Suppressor macrophage treated with lipopolysaccharide for 4 hours (primary cell): ENCODE measurements at places on chromosomes 1 and 21.

GRCh38 chr1:203467550-203467921 is 8.1 kb upstream of the PRELP start:
- no peak for DNase-seq

- DNase-seq, result no peak
Measured at GRCh38 chr1:163821679-163822078, 499.9 kb downstream of the NUF2 start.

DNA sequence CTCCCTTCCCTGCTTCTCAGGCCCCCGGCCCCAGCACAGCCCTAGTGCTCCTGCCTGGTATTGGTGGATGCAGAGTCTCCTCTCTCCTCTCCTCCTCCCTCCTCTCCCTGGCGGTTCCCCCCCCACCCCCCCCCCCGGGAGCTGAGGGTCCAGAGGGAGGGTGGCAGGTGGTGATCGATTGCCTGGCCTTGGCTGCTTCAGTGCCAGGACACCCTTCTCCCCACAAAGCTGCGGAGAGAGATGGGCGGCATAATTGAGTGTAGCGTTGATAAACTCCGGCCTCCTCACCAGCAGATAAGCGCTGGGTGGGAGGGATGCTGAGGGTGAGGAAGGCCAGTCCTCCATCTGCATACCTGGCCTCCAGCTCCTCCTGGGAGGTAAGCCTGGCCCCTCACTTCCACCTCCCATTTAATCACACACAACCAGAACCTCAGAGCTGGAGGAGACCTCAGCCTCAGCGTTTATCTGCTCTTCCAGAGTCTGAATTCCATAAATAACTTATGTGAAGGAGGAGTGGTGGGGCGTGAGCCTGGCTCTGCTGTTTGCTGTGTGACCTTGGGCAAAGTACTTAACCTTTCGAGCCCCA is 60.8 kb downstream of the LRRN2 start:
- DNase-seq, result no peak

DNA sequence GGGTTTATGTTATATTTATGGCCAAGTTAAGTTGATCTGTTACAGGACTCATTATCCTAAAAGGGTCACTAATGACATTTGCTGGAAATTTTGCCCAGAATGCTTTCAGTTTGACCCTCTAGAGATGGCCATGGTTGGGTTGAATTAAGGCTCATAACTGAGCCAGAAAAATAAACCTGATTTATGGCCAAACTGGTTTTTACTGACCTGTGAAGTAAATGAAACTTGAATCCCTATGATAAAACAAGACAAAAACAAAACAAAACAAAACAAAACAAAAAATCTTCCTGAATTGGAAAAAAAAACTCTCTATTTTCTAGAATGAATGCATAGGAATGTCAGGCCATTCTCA is 72.5 kb upstream of the CLDN14 start:
- DNase-seq, result no peak

DNA sequence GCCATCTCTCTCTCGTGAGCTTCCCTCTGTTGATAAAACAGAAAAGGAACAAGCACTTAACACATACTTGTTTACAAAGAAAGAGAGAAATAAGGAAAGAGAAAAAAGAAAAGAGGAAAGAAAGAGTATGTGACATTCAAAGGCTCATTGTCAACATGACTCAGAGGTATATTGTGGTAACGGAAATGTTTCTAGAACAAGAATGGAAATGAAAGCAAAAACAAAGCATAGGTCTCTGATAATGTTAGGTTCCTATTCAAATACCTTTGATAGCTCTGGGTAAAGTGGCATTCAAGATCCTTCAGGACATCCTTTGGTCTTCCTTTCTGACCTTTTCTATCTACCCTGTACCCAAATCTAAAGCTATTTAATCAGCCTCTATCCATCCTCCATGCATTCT is 67.4 kb upstream of the DMRTA2 start:
- peak; percentile 9 for DNase-seq

GRCh38 chr1:241963722-241964121 is 6.2 kb downstream of the BECN2 start:
- no peak for DNase-seq

DNA sequence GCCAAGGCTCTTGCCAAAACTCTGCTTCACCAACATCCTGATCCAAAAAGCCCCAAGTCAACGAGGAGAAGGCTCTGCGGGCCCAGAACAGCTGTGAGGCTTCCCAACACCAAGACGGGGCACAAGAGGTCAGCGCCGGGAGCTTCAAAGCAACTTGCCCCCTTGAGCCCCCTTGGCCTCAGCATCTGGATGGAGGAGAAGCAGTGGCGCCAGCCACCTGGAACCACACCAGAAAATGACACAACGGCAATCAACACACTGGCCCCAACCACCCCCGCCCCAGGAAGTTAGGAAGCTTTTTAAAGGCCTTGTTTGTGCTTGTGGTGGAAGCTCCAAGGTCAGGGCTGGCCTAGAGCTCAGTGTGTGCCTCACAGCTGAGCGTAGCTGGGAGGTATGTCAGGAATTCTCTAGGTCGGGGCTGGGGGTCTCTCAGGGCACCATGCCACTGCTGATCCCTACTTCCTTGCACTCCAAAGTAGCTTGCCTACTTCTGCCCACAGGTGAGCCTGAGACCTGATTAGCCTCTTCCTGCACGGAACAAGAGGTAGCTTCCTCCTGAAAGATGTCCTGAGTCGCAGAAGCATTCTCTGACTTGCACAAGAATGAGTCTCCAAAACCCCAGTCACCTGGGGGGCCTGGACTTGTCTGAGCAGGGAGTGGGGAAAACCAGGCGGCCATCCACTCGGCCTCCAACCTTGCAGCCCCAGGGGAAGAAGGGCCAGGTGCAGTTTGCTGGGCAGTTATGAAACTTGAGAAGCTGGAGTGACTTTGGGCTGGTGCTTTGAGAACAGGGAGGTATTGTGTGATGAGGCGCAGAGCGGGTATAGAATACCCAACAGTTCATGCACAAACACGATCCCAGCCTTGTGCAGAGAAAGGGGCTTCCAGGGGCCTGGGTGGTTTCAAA is 9.7 kb upstream of the SRP9 start:
- no peak for DNase-seq

- no peak for DNase-seq
Measured at GRCh38 chr1:204084247-204084772, 11.4 kb downstream of the SOX13 start.

- DNase-seq, result no peak
Measured at GRCh38 chr21:27248814-27249213, 281.9 kb upstream of the ADAMTS5 start.

- peak; percentile 82 for DNase-seq
Measured at GRCh38 chr1:21607549-21608529, 61.3 kb downstream of the RAP1GAP start.

- peak; percentile 6 for DNase-seq
Measured at GRCh38 chr1:39640861-39641260, 1.4 kb upstream of the HEYL start.

- no peak for DNase-seq
Measured at GRCh38 chr1:242086093-242086492, 87.2 kb upstream of the MAP1LC3C start.

GRCh38 chr1:83954166-83954823 is 44.6 kb downstream of the TTLL7 start:
- no peak for DNase-seq

DNA sequence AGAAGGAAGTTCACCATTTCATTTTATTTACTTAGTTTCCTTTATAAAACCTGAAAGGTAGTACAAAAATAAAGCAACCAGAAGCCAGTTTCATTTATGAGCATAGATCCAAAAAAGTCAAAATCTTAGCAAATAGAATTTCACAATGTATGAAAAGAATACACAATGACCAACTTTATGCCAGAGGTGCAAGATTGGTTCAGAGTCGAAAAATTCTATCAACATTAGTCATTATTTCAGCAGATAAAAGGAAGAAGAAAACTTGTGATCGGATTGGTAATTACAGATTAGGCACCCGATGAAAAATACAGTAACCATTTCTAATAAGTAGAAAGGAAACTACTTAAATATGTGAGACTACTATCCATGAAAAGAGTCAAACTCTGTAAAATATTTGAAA is 89.1 kb downstream of the ITSN1 start:
- no peak for DNase-seq

- no peak for DNase-seq
Measured at GRCh38 chr1:156257711-156258110, 9.9 kb upstream of the PAQR6 start.

DNA sequence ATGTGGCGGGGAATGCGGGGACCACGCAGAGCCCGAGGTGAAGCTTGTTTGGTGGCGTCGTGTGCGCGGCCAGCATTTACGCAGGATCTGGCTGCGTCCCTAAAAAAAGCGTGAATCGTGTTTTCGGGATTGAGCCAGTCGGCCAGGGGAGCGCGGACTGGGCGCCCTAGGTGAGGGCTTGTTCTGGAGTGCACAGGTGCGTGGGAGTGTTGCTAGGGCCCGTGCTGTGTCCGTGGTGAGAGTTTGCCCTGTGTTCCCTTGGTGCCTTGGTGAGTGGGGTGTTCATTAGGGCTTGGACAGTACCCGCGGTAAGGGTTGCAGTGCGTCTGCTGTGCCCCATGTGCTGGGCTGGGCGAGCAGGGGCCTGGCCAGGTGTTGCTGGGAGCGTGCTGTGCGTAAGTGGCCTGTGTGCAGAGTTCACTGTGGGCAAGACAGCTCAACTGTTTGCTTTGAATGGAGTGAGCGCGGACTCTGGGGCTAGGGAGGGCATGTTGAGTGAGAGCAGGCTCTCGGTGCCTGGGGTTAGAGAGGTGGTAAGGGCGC is 673 bp downstream of the CD46 start:
- DNase-seq, result peak; percentile 24

GRCh38 chr1:8226747-8227146 is 91.2 kb upstream of the SLC45A1 start:
- DNase-seq, result no peak

- DNase-seq, result no peak
Measured at GRCh38 chr1:64550510-64550909, 80.6 kb downstream of the CACHD1 start.

DNA sequence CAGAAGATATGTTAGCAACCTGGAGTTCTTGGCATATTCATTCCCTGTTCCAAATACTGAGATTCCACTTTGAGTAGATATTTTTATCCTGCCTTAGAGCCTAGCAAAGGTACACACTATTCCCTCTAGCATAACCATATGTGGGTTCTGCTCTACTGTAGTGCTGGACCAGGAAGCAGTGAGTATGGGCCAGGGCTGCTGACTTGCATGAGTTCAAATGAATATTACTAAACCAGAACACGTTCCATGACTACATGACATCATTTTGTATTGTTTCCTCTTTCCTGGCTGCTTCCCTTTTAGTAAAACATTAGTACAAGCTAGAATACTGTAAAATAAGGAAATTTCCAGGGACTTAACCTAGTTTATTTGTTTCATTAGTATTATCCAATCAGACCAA is 41.1 kb downstream of the TNFSF18 start:
- peak; percentile 85 for DNase-seq

- DNase-seq, result peak; percentile 42
Measured at GRCh38 chr1:147046189-147046862, 108.2 kb downstream of the NBPF12 start.

DNA sequence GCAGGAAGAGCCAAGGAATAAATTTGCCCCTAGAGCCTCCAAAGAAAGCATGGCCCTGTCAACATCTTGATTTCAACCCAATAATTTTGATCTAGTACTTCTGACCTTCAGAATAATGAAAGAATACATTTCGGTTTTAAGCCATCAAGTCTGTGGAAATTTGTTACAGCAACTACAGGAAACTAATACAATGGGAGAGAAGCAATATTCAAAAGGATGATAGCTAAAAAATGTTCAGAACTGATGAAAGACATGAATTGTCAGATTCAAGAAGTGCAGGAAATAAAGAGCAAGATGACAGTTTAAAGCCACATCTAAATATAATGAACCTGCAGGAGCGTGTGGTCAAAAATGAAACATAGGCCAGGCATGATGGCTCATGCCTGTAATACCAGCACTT is 24.8 kb upstream of the IFFO2 start:
- DNase-seq, result no peak

GRCh38 chr21:38495696-38496095 is 2.6 kb downstream of the ERG start:
- no peak for DNase-seq

GRCh38 chr1:93704052-93704451 is 22.4 kb upstream of the BCAR3 start:
- DNase-seq, result peak; percentile 92

DNA sequence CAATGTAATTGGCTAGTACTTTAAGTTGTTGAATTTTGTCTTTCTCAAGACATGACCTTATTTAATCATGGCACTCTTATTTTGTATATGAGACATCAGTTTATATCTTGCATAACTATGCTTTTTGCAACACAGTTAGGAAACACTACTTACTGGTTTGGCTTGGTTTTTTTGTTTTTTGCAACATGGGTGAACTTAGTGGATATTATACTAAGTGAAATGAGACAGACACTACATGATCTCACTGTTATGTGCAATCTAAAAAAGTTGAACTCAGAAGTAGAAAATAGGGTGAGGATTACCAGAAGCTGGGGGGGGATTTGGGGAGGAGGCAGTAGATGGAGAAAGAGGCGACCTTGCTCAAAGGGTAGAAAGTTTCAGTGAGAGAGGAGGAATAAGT is 132.1 kb downstream of the PLA2G4A start:
- DNase-seq, result peak; percentile 78

GRCh38 chr1:192357924-192358323 is 41.1 kb downstream of the RGS21 start:
- DNase-seq, result no peak

DNA sequence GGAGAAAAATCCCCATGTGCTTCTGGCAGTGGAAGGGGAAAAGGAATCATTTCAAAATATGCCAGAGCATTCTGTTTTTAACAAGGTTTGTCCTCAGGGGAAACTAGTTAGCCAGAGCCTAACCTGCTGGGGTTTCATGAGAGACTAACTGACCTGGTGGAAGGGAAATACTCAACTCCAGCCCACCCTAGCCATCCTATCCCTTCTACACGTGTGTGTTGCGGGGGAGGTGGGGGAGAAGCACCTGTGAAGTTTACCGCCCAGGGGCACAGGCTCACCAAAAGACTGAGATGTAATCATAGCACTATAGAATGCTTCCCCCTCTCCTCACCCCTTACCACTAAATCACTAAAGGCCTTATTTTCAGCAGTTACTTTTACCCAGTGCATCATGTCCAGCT is 139.5 kb downstream of the GRIK3 start:
- no peak for DNase-seq

- no peak for DNase-seq
Measured at GRCh38 chr1:94757931-94758330, 62.2 kb upstream of the SLC44A3 start.

DNA sequence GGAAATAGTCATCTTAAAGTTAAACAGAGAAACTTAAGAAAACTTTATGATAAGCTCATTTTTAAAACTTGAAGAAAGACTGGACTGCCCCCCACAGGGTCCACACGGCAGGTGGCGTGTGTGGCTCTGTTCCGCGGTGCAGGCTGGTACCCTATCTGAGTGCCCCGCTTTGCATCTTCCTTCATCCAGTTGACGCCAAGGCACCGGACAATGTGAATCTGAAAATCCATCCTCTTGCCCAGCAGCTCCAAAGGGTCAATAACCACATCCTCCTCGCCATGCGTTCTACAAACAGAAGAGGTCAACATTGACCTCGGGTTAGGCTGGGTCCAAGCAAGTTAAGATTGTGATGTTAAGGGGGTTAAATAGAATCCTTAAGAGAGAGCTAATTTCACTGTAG is 54.5 kb downstream of the SCCPDH start:
- no peak for DNase-seq

GRCh38 chr1:40232444-40232843 is 15.3 kb upstream of the TMCO2 start:
- DNase-seq, result no peak
